ENCODE measurements at places on chromosomes 6 and 20. TPM values are rescaled to one million over a fixed set of nuclear protein-coding genes. Genes with fewer than 3 reads are reported as not detected.

- no peak overlapping the region for H3K4me3 ChIP-seq
- H3K27ac ChIP-seq: no peak overlapping the region
- H3K36me3 ChIP-seq: no peaks in the 10 kb centered on the region
- no peaks in the 10 kb centered on the region for H3K4me1 ChIP-seq
- H3K27me3 ChIP-seq: peaks cover 13% of the 10 kb centered on the region
Observed at GRCh38 chr6:148112851-148113319, 229.8 kb upstream of the SASH1 start.

DNA sequence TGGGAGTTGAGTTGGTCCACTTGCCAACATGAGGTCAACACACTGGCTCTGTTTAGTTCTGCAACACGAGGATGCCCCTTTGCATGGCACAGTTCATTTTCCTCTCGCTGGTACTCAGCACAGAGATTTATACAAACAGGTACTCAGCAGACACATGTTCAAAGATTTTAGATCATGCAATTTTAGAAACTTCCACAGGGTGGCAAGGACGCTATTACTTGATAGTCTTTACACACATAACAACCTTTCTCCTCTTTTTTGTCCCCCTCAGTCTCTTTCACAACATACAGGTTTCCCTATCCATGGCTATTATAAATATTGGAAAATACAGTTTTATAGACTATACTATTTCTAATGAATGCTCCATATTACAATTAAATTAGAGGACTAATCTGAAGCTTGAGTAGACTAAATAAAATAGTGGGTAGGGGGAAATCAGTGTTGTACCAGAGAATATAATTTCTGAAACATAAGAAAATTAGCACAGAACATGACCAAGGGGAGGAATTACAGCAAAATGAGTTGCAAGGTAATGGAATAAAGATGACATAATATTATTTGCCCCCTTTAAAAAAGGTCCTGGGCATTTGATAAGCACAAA is 331.8 kb upstream of the BTBD3 start:
- no peak for DNase-seq
- no peaks in the 10 kb centered on the region for H3K4me1 ChIP-seq
- H3K27me3 ChIP-seq: no peaks in the 10 kb centered on the region
- H3K27ac ChIP-seq: no peak overlapping the region
- H3K4me3 ChIP-seq: no peak overlapping the region

DNA sequence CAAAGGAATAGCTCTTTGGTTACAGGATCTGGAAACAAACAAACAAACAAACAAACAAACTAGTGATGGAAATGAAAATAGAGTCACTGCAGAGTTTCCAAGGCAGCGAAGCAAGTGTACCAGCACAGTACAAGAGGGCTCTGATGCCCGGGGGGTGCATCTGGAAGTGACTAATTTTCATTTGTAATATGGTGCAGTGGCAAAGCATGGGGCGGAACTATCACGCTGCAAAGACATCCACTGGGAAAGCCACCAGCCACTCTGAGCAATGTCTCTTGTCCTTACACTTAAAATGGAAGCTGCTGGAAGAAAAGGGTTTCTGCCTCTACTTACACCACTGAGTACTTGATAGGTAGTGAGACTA is 44.4 kb upstream of the NEDD9 start:
- no peaks in the 10 kb centered on the region for H3K27me3 ChIP-seq
- H3K36me3 ChIP-seq: peaks cover 44% of the 10 kb centered on the region
- H3K4me1 ChIP-seq: peaks cover 36% of the 10 kb centered on the region
- peak overlapping the region; percentile 77 for H3K27ac ChIP-seq
- H3K4me3 ChIP-seq: no peak overlapping the region
- no peak for DNase-seq

DNA sequence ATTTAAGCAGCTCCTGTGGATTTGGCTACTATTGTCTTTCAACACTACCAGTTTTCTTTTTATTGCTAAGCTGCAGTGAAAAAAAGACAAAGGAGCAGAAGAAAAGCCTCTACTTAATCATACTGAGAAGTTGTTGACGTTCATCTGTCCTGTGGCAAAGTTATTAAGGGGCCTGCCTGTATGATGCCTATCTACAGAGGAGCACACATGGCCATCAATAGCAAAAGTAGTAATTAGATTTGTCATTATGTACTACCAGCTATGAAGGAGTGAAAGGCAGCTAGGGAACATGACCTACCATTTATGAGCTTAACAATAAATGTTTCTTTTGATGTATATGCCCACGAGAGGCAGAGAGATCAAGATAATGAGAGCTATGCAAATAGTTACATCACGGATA is 620.9 kb downstream of the PHF3 start:
- H3K27me3 ChIP-seq: no peaks in the 10 kb centered on the region
- H3K36me3 ChIP-seq: no peaks in the 10 kb centered on the region
- DNase-seq: no peak
- H3K27ac ChIP-seq: no peak overlapping the region
- no peak overlapping the region for H3K4me3 ChIP-seq
- no peaks in the 10 kb centered on the region for H3K4me1 ChIP-seq

DNA sequence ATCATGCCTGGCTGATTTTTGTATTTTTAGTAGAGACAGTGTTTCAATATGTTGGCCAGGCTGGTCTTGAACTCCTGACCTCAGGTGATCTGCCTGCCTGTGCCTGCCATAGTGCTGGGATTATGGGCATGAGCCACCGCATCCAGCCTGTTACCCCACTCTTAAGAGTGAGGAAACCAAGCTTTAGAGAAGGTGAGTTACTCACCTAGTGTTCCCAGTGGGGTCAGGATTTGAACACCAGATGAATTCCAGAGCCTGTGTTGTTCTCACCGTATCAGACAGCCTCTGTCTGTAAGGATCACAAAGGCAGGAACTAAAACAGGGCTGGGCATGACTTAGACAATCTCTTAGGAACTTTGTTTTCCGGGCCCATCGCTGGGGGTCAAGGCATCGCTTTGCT is 9.4 kb upstream of the FANCE start:
- H3K36me3 ChIP-seq: no peaks in the 10 kb centered on the region
- H3K4me1 ChIP-seq: no peaks in the 10 kb centered on the region
- no peaks in the 10 kb centered on the region for H3K27me3 ChIP-seq

DNA sequence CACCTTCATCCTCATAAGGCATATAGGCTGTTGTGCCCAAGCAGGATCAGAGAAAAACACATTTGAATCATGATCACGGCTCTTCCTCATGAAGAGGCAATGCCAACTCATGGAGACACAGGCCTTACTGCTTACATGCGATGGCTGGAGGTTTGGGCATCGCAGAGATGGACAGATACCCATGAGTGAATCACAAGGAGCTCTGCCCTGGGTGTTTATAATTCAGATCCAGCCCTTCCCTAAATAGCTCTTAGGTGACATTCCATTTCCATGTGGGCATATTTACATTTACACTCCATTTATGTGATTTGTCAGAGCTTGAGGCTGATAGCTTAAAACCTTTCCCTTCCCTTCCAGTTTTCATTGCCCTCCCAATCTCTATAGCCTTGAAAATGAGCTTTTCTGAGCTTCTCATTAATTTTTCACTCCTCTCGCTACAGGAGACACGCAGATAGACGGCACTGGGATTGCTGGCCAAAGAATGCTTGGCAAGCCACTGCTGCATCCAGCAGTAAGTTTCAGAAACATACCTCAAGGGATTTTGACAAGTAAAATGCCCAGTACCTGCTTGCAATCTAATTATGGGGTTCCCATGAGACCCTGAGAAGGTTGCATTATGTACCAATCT is 249.1 kb downstream of the TBC1D7 start:
- DNase-seq: no peak
- no peaks in the 10 kb centered on the region for H3K4me1 ChIP-seq
- no peak overlapping the region for H3K27ac ChIP-seq
- H3K36me3 ChIP-seq: no peaks in the 10 kb centered on the region

DNA sequence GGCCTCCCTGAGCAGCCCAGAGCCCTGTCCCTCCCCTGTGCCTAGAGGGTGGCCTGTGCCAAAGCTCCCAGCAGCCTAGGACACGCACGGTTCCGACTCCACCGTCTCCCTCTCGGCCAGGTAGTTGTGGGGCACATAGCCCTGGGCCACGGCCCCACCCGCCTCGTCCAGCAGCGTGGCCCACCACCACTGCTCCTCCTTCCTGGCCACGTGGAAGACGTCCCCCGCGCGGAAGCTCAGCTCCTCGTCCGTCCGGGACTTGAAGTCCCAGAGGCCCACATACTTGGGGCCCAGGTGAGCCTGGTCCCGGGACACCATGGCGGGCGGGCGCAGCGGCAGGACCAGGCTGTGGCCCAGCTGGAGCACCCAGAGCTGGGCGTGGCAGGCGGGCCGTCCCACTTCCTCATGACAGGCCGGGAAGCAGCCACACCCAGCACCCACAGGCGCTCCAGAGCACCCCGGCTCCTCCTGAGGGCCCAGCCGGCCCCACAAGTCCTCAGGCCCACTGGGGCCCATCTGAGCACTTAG is at the start of gene PTK6:
Gene PTK6, minus strand, starts transcription at position 380 of the 528 bp plus-strand sequence. Its CDS starts 62 bp downstream, at position 318.
- peak within 1 kb of the TSS; percentile 74 for H3K4me3 ChIP-seq
- no peaks in the 10 kb centered on the region for H3K27me3 ChIP-seq
- H3K36me3 ChIP-seq: no peaks in the 10 kb centered on the region
- H3K4me1 ChIP-seq: peaks cover 5% of the 10 kb centered on the region
- DNase-seq: peak; percentile 29

GRCh38 chr20:61387954-61388348 is 135.9 kb downstream of the CDH4 start:
- no peaks in the 10 kb centered on the region for H3K36me3 ChIP-seq
- peaks cover 2% of the 10 kb centered on the region for H3K4me1 ChIP-seq
- H3K4me3 ChIP-seq: no peak overlapping the region

- no peak for DNase-seq
- H3K4me3 ChIP-seq: no peak overlapping the region
- H3K36me3 ChIP-seq: no peaks in the 10 kb centered on the region
- no peaks in the 10 kb centered on the region for H3K27me3 ChIP-seq
Observed at GRCh38 chr6:19660123-19660910, 176.9 kb upstream of the ID4 start.

The FOXS1 gene
- not detected for total RNA-seq

The SLX4IP gene
- total RNA-seq: 7.9 TPM
